Kidney capillary endothelial cell (primary cell): ENCODE measurements at places on chromosomes 12 and 14.

GRCh38 chr14:102778338-102779083 is 1.3 kb downstream of the TRAF3 start:
- no peak for DNase-seq

- DNase-seq, result no peak
These were observed 21.5 kb downstream of the FAM222A start for GRCh38 chr12:109735051-109735521.

DNA sequence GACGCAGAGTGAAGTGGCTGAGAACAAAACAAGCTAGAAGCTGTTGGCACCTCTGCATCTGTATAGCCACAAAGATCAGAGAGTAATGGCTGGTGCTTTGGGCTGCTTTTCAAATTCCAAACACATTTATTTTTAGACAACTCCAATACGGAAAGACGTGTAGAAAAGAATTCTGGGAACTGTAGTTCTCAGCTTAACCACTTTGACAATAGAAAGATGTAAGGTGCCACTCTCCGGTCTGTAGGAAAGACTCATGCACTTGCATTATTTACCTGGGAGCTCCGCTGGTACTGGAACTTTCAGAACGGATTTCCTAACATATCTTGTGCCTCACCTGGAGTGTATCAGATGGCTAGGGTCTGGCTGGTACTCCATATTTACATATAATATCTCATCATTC is 1.8 kb upstream of the OR4K2 start:
- DNase-seq, result no peak

GRCh38 chr14:76311079-76311758 is 64.7 kb upstream of the ESRRB start:
- no peak for DNase-seq

GRCh38 chr14:67652189-67652588 is 22.2 kb downstream of the VTI1B start:
- no peak for DNase-seq

- DNase-seq, result no peak
These were observed 39.0 kb downstream of the CKB start for GRCh38 chr14:103483600-103483999.

GRCh38 chr12:56071648-56072047 is 8.3 kb upstream of the ERBB3 start:
- DNase-seq, result no peak

DNA sequence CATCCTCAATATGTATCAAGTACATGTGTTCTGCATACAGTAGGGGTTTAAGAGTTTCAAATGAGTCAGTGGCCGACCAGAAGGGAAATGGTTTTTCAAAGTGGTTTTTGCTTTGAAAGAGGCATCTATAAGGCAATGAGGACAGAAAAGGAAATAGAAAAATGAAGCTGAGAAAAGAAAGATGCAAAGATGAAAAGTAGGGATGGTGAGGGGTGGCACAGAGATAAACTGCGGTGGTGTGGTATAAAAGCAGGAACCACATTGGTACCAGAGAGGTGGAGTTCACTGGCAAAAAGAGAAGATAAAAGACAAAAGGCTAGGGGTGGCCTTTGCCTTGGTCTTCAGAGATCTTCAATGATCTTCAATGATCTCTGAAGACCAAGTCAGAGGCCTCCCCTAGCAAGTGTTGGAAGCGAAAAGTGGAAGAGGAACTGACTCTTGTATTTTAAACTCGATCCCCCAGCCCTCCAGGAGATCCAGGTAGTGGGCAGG is 144.0 kb upstream of the KRR1 start:
- no peak for DNase-seq

DNA sequence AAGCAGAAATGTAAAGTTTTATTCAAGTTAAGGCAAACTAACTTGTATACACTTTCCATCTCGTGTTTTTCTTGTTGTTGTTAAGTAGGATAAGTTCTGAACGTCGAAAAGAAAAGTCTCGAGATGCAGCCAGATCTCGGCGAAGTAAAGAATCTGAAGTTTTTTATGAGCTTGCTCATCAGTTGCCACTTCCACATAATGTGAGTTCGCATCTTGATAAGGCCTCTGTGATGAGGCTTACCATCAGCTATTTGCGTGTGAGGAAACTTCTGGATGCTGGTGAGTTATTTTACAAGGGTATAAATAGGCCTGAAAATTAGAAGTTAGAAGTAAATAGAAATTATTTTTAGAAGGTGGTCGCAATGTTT is 25.0 kb downstream of the HIF1A start:
- DNase-seq, result no peak

DNA sequence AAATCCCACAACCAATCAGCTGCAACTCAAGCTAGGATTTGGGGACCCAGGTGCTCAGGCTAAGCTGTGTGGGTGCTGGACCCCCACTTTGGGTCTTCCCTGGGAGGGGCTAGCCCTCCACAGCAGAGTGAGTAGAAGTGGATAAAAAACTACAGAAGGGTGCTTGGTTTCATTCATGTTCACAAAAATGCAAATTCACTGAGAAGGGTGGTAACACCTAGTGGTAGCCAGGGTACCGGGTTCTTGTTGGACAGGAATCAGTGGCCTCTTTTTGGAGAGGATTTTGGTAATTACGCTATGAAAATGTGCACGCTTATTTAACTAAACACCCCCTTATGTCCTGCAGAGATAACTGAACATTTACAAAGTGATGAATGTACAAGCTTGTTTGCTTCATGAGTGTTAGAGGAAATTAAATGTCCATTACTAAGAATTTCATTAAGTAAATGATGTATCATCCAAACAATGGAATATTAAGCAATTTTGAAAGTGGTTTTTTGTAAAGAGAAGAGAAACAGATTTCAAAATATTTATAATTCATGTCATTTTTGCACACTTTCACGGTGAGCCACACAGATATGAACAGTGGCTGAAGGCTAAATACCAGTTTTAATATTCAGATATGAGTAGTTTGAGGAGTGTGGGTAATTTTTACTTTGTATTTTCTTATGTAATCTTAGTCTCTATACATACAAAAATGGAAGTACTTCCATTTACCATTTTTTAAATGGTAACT is 78.3 kb downstream of the DDX51 start:
- DNase-seq, result no peak

DNA sequence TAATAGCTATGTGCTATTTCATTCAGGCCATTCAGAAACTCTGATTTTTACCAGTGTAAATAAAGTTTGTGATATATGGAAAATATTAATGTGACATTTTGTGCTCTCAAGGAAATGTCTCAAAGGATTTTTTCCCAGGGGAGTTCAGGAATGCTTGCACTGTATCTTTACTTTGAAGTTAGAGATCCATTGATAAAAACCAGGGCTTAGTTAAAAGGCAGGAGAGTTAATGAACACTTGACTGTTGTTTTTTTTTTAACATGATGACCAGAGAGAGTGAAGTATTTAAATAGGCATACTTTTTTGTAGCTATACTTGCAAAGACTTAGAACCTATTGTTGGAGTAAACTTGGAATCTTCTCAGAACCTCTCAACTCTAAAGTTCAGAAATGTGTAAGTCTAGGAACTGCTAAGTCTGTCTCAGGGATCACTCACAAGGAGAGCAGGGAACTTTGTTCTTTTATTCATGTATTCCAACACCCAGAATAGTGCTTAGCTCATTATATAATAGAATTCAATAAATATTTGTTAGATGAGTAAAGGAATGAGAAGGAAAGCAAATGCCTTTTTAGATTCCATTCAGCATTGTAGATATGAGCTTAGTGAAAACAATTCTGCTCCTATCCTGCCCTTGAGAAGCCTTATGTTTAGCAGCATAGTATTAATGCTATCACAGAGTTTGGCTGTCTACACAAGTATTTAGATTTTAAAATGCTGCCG is 117.5 kb downstream of the DAAM1 start:
- peak; percentile 18 for DNase-seq

DNA sequence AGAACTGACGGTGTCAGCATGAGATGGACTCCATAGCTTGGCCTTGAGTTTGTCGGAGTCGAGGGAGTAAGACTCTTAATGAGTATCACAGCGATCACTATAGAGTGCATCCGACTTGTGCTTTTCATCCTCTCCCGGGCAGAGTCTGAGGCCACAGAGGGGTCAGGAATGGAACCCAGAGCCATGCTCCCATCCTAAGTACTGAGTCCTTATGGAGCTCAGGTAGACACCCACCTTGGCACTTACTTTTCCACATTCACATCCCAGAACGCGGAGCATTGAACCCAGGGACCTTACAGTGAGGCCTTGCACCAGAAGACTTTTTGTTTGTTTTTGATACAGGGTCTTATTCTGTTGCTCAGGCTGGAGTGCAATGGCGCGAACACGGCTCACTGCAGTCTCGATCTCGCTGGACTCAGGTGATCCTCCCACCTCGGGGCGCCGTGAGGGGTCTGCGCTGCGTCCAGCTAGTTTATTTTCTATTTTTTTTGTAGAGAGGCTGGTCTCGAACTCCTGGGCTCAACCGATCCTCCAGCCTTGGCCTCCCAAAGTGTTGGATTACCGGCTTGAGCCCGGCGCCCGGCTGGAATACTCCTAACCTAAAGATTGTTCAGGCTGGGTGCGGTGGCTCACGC is 719 bp upstream of the SRSF9 start:
- DNase-seq, result no peak

GRCh38 chr12:23721268-23721667 is 228.2 kb downstream of the SOX5 start:
- DNase-seq, result no peak

DNA sequence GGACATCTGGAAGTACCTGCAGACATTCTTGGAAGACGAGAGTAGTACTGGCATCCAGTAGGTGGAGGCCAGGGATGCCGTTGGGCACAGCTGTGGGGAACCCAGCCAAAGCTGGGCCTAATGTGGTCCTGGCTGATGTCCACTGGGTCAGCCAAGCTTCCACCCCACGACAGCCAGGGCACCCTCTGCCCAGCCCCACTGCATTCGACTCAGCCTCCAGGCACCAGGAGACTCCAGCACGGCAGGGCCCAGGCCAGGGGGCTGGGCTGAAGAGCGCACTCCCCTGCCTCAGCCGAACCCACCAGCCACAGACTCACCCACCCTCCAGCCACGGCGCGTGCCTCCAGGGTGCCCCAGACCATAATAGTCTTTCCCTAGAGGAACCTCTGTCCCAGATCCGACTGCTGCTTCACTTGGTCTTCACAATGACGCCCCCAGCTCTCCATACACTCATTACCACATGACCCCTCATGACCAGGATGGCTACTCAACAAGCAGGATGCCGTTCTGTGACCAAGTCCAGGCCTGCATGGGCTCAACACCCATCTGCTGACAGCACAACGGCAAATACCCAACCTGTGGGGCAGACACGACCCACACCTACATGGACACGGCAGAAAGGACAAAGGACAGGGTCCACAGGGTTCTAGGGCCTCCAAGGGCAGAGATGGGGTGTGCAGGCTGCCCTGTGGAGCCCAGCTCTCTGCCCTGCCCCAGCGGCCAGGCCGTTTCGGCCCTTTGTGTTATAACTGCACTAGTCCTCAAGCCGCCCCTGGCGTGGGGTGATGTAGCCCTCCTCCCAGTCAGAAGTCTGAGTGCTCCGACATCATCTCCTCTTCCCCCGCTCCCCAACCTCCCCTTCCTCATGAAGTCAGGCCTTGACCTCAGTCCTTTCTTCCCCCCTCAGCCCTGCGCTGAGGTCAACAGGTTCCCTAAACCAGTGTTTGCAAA is 22.8 kb downstream of the ITPK1 start:
- no peak for DNase-seq

DNA sequence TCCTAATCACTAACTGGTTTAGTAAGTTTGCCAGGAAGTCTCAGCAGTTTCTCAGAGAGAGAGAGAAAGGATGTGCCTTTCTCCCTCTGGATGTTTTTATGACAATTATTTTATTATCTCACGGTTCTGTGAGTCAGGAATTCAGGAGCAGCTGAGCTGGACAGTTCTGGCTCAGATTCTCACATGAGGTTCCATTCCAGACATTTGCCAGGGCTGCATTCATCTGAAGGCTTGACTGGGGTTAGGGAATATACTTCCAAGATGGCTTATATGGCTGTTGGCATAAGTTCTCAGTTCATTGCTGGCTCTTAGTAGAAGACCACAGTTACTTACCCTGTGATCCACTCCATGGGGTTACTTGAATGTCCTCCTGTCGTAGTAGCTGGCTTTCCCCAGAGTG is 101.2 kb upstream of the ATF7IP start:
- DNase-seq, result no peak

DNA sequence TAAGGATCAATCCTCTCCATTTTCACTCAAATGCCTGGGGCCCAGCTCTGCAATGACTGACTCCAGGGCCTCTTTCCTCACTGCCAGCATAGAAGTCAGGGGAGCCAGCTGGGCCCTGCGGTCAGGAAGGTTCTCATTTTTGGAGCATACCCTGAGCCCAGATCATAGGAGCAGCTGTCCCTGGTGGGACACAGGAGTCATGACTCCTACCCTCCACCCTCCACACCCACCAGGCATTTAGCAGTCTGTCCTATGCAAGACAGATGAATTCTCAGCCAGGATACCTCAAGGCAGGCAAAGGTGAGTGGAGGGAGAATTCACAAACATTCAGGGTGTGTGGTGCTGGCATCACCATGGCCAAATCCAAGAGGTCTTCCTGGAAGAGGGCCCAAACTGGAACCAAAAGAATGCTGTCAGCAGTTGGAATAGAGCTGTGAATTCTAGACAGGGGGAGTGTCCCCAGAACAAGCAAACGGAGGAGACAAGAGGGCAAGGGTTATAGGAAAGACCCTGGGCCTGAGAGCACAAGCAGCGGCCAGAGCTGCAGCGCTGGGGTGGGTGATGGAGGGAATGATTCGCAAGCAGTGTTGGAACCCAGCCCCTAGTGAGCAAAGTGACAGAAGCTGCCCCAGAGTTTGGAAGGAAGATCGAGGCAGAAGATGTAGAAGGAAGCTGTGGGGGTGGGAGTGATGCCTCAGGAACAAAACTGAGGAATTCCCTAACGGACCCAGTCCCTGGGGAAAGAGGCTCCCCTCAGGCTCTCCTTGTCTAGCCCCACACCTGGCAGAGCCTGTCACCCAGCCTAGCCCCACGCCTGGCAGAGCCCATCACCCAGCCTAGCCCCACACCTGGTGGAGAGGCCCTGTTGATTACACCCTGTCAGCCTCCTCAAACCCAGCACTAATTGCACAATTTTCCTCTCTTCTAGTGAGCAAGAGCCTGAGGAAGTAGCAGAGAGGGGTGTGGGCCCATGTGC is 4.5 kb upstream of the REM2 start:
- no peak for DNase-seq

DNA sequence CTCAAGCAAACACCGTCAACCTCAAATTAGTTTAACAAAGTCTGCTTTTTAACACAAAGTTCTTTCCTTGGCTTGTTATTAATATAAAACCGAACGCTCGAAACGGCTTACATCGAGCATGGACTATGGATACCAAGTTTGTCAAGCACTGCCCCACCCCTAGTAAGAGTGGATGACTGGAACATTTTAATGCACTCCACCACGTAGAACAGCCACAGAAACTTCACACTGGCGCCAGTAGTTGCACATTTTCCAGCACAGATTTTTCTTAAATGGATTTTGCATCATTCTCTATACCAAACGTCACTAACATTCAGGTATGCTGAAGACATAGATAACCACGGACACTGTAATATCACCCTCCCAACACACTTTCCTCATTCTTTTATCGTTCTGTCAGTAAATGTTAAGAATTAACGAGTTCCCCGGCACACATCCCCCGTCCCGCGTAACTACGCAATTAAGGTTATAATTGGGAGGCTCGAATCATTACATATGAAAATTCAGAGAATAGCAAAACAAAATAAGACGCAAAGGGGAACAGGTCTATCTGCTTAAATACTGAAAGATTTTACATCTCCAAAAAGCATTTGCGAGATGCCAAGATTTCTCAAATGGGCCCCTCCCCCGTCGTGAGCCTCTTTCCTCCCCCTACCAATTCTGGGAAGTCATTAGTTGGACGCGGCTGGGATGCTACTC is 990 bp downstream of the FERMT2 start:
- peak; percentile 34 for DNase-seq
